ENCODE measurements at places on chromosomes 11 and 22.

GRCh38 chr11:12185914-12186313 is 75.5 kb downstream of the MICAL2 start:
- DNase-seq, result no peak

DNA sequence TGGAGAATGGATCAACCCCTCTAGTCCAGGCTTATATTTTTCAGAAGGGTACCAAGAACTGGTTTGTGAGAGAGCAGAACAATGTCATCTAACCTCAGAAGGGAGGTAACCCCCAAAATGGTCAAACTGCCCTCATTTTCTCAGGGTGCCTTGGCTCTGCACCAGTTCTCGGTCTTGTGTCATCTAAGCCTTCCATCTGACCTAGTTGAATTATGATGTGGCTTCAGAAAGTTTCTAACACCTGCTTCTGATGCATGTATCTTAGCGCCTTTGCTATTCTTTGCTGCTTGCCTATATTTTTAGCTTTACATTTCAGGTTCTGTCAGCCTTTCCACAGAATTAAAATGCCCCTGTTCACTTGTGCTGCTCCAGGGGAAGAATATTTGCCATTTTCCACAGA is 91.7 kb upstream of the E2F8 start:
- no peak for DNase-seq

DNA sequence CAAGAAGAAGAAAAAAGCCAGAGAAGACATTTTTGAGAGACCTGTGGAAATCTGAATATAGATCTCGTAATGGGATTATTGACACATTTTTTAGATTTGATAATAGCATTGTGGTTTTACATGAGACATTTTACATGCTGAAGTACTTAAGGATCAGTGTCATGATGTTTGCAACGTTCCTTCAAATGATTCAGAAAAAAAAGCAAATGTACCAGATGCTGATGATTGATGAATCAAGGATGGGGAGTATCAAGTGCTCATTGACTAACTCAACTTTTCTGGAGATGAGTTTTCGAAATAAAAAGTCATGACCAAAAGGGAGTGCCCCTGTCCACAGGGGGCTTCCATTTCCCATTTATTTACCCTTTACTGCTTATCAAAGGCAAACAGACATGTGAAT is 207.0 kb upstream of the SORL1-AS1 start:
- DNase-seq, result no peak

- DNase-seq, result no peak
Observed at GRCh38 chr11:116689413-116690127, 83.2 kb downstream of the BUD13 start.

GRCh38 chr11:59601788-59602187 is 13.8 kb downstream of the OSBP start:
- DNase-seq, result no peak

DNA sequence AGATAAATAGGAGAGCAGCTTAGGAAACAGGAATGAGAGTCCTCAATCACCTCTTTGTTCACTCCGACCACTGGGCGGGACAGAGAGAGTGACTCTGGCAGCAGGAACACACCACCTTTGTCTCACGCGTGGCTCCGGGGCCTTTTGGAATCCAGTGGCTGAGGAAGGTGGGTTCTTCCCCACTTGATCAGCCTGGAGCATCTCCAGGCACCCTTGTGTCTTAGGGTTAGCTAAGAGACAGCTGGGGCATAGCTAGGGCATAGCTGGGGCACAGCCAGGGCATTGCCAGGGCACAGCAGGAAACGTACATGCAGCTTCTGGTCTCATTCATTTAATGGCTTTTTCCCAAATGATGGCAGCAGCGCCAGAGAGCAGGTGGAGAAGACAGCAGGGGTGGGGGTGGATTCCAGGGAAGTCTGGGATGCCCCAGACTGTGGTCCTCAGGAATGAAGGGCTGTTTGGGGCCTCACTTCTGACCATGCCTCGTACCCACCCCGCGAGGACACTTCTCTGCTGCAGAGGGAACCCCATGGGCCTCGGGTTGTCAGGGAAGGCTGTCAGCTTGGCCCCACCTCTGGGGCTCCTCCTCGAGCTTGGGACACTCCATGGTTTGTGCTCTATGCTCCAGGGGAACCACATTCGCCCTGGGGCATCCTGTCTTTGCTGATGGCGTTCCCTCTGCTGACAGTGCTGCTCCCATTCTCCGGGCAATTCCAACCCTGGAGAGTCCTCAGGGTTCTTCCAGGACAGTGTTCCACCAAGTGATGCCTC is 30.4 kb upstream of the SHANK2 start:
- DNase-seq, result no peak

- no peak for DNase-seq
Observed at GRCh38 chr11:47944632-47945031, 35.7 kb upstream of the PTPRJ start.

DNA sequence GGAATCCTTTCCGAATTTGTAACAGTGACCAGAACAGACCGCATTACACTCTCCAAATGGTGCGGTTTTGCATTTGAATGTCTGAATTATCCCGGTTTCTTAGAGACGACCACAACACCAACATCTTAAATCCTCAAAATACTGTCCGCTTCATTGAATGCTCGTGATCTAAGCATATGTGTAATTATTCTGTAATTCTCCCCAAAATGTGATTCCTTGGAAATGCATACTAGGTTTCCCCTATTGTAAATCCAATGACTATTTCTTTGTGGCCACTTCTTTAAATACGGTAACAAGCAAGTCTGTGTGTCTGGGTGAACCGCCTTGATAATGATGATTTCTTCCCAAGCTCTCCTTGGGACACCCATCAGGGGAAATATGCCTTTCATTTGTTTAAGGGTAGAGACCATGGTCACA is 87.3 kb upstream of the DBX1 start:
- DNase-seq, result no peak

DNA sequence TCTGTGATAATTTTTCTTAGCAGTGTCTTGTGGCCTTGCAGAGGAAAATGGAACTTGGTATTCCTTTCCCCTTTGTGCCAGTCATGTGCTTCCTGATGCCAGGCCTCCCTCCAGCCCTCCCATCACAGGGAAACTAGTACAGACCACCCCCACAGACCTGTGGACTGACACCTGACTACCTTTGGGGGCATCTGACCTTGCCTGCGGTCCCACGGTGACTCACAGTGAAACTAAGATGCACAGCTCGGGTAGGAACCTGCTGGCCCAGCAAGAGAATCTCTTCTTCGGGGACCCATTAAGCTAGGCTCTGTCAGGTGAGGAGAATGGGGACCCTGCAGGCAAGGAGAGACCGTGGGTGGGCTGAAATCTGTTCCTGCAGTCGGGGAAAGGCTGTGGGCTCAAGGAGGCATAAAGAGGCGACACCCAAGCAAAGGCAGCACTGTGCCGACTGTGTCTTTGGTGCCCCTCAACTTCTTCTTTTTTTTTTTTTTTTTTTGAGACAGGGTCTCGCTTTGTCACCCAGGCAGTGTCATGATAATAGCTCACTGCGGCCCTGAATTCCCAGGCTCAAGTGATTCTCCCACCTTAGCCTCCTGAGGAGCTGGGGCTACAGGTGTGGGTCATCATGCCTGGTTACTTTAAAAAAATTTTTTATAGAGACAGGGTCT is 20.8 kb upstream of the PEX26 start:
- DNase-seq, result no peak

GRCh38 chr11:486189-486588 is 20.9 kb downstream of the RNH1 start:
- DNase-seq, result no peak

DNA sequence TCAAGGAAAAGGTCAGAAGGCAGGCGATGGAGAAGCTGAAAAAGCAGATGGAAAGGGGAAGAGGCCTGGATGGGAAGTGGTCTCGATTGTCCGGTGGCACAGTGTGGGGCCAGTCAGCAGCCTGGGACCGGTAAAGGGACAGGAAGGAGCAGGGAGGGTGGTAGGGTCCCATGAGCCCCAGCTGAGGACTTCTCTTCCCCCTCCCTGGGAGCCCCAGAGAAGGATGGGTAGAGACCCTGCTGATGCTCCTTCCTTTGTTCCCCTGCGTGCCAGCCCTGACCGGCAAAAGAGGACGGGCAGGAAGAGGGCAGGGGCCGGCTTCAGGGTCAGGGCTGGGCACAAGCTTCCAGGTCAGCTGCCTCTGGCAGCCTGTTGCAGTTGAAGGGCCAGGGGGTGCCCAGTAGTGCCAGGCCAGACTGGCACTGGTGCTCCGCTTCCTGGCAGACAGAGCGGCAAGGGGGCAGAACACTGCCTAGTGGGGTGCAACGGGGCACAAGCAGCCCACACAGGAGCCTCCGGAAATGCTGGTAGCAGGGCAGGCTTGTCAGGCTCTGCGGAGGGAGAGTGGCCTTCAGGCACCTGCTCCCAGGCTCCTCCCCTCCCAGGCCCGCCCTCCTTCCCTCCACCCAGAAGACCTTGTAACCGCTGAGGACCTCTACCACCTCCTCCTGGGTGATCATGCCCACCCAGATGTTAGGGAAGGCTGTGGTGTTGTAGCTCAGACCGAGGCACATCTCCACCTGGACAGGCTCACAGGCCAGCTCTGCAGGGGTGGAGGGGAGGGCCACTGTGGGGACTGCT is 739 bp upstream of the C1QTNF5 start:
- DNase-seq, result no peak

GRCh38 chr22:46764140-46764680 is 1.8 kb downstream of the TBC1D22A start:
- no peak for DNase-seq

DNA sequence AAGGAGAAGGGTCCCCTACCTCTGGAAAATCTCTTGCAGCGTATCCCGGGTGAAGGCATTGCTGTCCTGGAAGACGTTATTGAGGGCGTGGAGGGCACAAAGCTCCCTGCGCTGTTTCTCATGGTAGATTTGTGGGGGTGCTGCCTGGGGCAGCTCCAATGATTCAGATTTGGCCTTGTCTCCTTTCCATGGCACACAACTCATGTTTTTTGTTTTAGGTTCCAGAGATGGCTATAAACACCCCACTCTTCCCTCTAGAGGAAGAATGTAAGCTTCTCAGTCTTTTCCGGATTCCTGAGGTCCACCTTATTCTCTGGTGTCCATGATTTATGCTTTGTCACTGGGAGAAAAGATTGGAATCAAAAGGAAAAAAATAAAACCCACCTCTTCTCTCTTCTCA is 959 bp downstream of the JOSD1 start:
- DNase-seq, result no peak

DNA sequence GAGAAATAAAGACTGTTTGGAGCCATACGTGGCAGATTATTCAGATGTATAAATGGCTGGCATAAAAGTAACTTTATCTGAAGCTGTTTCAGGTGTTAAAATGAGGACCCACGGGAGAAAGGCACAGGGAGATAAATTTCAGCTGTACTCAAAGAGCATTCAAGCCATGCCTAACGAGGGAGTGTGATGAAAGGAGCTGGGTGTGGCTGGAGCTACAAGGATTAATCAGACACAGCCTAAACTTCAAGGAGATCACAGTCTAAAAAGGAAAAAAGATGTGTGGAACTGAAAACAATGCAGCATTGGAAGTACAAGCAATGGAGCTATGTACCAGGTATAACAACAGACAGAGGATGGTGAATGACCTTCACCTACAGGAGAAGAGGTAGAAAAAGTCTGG is 120.8 kb upstream of the APOA1 start:
- DNase-seq, result no peak

DNA sequence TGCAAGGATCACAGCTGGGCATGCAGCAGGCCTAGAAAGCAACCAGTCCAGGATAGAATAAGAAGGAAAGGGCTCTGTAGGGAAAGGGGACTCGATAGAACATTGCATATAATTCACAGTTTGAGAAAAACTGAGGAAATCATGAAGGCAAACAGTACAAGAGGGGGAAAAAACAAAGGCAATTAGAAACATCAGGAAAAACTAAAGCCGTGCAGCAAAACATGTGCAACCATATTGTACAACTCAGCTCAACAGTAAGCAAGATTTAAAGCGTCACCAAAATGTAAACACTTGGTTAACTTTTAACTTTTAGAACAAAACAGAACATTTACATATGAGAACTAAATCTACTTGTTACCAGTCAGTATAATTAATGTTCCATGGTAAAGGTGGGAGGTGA is 8.5 kb downstream of the APOL3 start:
- no peak for DNase-seq

GRCh38 chr11:92955860-92956259 is 13.6 kb upstream of the MTNR1B start:
- DNase-seq, result no peak

DNA sequence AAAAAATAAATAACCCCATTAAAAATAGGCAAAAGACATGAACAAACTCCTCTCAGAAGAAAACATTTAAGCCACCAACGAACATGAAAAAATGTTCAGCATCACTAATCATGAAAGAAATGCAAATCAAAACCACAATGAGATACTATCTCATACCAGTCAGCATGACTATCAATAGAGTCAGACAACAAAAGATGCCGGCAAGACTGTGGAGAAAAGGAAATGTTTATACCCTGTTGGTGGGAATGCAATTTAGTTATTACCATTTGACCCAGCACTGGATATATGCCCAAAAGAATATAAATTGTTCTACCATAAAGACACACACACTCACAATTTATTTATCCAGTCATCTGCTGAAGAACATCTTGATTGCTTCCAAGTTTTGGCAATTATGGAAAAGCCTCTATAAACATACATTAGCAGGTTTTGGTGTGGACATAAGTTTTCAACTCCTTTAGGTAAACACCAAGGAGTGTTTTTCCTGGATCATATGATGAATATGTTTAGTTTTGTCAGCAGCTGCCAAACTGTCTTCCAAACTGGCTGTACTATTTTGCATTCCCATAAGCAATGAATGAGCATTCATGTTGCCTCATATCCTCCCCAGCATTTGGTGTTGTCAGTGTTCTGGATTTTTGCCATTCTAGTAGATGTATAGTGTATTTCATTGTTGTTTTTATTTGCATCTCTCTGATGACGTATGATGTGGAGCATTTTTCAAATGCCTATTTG is 28.0 kb downstream of the OR8D1 start:
- DNase-seq, result no peak

- no peak for DNase-seq
Observed at GRCh38 chr11:117475716-117476530, 148.3 kb downstream of the CEP164 start.

DNA sequence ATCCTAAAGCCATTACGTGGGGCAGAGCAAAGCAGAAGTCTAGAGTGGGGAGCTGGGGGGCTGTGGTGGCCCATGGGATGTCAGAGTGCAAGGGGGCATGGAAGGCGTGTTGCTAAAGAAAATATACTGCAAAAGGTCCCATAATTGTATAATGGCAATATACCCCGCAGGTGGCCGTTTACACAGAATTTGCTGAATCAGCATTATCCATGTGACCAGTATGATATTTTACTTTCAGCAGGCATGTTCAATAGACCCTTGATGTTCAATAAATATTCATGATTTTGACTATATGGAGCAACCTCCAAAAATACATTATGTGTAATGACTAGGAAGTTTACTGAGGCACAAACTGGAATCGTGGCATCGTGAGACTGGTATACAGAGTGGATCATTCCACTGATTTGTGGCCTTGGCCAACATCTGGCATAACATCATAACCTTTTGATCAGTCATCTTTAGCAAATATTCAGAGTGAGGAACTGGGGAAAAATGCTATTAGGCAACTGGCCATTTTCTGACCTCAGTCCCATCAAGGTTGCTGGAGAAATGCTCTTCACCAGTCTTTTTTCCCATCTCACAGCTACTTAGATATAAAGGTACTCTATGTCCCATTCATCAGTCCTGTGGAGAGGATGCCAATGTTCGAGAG is 29.3 kb upstream of the PPP2R1B start:
- no peak for DNase-seq
